ENCODE measurements at places on chromosomes 1 and 21.

DNA sequence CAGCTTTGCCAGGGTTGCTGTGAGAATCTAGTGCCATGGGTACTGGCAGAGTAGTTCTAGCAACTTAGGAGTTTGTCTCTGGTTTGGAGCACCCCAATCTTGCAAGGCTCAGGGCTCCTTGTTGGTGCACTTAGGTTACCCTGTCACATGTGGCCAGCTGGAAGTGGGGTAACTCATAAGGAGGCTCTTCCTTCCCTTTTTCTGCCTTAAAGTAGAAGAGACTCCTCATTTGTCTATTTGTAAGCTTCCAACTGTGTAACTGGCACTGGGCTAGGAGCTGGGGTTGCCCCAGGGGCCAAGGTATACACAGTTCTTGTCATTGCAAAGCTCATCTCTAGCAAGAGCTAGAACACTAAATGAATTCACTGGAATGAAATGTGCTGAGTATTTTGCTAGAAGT is 10.6 kb downstream of the MROH7 start:
- DNase-seq: no peak

- no peak for DNase-seq
These were observed 37.6 kb downstream of the UBE2U start for GRCh38 chr1:64241069-64241468.

GRCh38 chr1:236545621-236546169 is 21.9 kb downstream of the LGALS8 start:
- DNase-seq: no peak

DNA sequence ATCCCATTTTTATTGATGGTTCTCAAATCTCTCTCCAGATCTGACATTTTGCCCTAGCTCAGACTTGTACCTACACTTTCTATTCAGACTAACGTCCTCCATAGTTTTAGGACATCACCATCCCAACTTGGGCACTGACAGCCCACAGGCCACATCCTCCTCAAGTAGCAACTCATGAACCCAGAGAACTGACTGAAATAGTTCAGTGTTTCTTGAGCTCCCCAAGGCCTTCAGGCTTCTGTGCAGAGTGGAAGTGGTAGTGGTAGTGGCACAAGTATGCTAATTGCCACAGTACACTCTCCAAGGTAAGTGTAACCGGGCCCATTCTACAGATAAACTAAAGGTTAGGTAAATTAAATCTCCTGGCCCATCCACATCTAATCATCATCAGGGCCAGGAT is 112.6 kb downstream of the SLC45A1 start:
- no peak for DNase-seq
